ENCODE measurements at places on chromosomes 4 and X. TPM values are rescaled to one million over a fixed set of nuclear protein-coding genes. Genes with fewer than 3 reads are reported as not detected.

The FAT1 gene
- 217 TPM for total RNA-seq

The ZNF732 gene
- not detected for total RNA-seq

The RBMXL3 gene
- total RNA-seq: not detected

The PABPC1L2B gene
- not detected for total RNA-seq

The ERCC6L gene
- 15.0 TPM for total RNA-seq

The DSPP gene
- not detected for total RNA-seq

The PABPC5 gene
- not detected for total RNA-seq

The SLC38A5 gene
- 0.38 TPM for total RNA-seq

The SOX3 gene
- not detected for total RNA-seq

The TMPRSS11B gene
- total RNA-seq: not detected

The FMR1NB gene
- total RNA-seq: not detected

The EGF gene
- total RNA-seq: 0.25 TPM

The HTRA3 gene
- 20.4 TPM for total RNA-seq

The BTK gene
- total RNA-seq: 0.18 TPM

The STPG2 gene
- total RNA-seq: not detected

The UGT2B7 gene
- total RNA-seq: 0.35 TPM

The F11 gene
- not detected for total RNA-seq

The NRK gene
- total RNA-seq: not detected

The DDX60 gene
- total RNA-seq: 2.0 TPM

The ZBED1 gene
- 36.2 TPM for total RNA-seq

The CYTL1 gene
- total RNA-seq: not detected

All from A549 treated with Hydrocortisone at 1 μM for 4 hours (cell line).